Mesangial cell (primary cell): ENCODE measurements at places on chromosomes 6 and 20. TPM values are rescaled to one million over a fixed set of nuclear protein-coding genes. Genes with fewer than 3 reads are reported as not detected.

Gene TCP11
- 0.16 and 0.63 TPM in 2 replicates for total RNA-seq

Gene BCAS1
- total RNA-seq: 0.13 TPM in 1 of 2 replicates, not detected in the other

Gene CST8
- total RNA-seq: not detected in 2 replicates

Gene UFL1
- total RNA-seq: 10.9 and 13.3 TPM in 2 replicates

Gene CCN2
- 325 and 530 TPM in 2 replicates for total RNA-seq

Gene CRIP3
- not detected in 2 replicates for total RNA-seq

Gene TRIM10
- total RNA-seq: not detected in 2 replicates

Gene HCRTR2
- not detected in 2 replicates for total RNA-seq

Gene TFAP2D
- not detected in 2 replicates for total RNA-seq

Gene PGC
- total RNA-seq: not detected in 2 replicates

Gene SNPH
- total RNA-seq: 6.8 and 8.6 TPM in 2 replicates

Gene PRDM13
- not detected in 2 replicates for total RNA-seq

Gene MRAP2
- under 0.01 and 0.13 TPM in 2 replicates for total RNA-seq

Gene TMC2
- total RNA-seq: not detected in 2 replicates

Gene BCKDHB
- total RNA-seq: 8.8 and 15.8 TPM in 2 replicates
